ENCODE measurements at places on chromosomes 11 and 22.

GRCh38 chr11:65126624-65127274 lies 4.6 kb downstream of the MRPL49 start:
- no peak for DNase-seq
- no peak overlapping the region for H3K27ac ChIP-seq
- peaks cover 39% of the 10 kb centered on the region for H3K36me3 ChIP-seq

GRCh38 chr11:21810650-21811049 lies 382.2 kb upstream of the ANO5 start:
- no peak overlapping the region for H3K27ac ChIP-seq
- no peaks in the 10 kb centered on the region for H3K4me1 ChIP-seq
- no peaks in the 10 kb centered on the region for H3K36me3 ChIP-seq
- H3K4me3 ChIP-seq: no peak overlapping the region
- DNase-seq: no peak

GRCh38 chr11:15493921-15494620 lies 379.3 kb downstream of the INSC start:
- no peak overlapping the region for H3K27ac ChIP-seq
- no peak for DNase-seq
- no peak overlapping the region for H3K4me3 ChIP-seq
- no peaks in the 10 kb centered on the region for H3K36me3 ChIP-seq
- H3K27me3 ChIP-seq: no peaks in the 10 kb centered on the region

GRCh38 chr11:34870548-34871196 lies 45.5 kb downstream of the APIP start:
- no peak for DNase-seq
- no peaks in the 10 kb centered on the region for H3K27me3 ChIP-seq
- H3K4me3 ChIP-seq: no peak overlapping the region
- no peaks in the 10 kb centered on the region for H3K4me1 ChIP-seq
- H3K36me3 ChIP-seq: no peaks in the 10 kb centered on the region

- peaks cover 23% of the 10 kb centered on the region for H3K27me3 ChIP-seq
- no peak overlapping the region for H3K27ac ChIP-seq
- no peak for DNase-seq
- peaks cover 1% of the 10 kb centered on the region for H3K36me3 ChIP-seq
- no peak overlapping the region for H3K4me3 ChIP-seq
- H3K4me1 ChIP-seq: peaks cover 13% of the 10 kb centered on the region
Measured at GRCh38 chr11:129842138-129842537, 26.5 kb downstream of the TMEM45B start.

GRCh38 chr11:10322830-10323792 lies 18.2 kb downstream of the ADM start:
- no peak for DNase-seq
- H3K27ac ChIP-seq: no peak overlapping the region
- peaks cover 32% of the 10 kb centered on the region for H3K27me3 ChIP-seq
- H3K36me3 ChIP-seq: no peaks in the 10 kb centered on the region
- H3K4me1 ChIP-seq: no peaks in the 10 kb centered on the region

- no peak overlapping the region for H3K4me3 ChIP-seq
- H3K36me3 ChIP-seq: peaks cover 19% of the 10 kb centered on the region
- no peaks in the 10 kb centered on the region for H3K27me3 ChIP-seq
- peak overlapping the region; percentile 41 for H3K27ac ChIP-seq
Measured at GRCh38 chr11:102410382-102410784, 42.2 kb downstream of the TMEM123 start.
